ENCODE measurements at places on chromosomes 2 and 18.

GRCh38 chr2:52904355-52904891, 863.2 kb upstream of the CHAC2 start:
- peak; percentile 6 for DNase-seq

- DNase-seq, result no peak
Measured at GRCh38 chr2:98029718-98030222, 34.0 kb upstream of the TMEM131 start.

DNA sequence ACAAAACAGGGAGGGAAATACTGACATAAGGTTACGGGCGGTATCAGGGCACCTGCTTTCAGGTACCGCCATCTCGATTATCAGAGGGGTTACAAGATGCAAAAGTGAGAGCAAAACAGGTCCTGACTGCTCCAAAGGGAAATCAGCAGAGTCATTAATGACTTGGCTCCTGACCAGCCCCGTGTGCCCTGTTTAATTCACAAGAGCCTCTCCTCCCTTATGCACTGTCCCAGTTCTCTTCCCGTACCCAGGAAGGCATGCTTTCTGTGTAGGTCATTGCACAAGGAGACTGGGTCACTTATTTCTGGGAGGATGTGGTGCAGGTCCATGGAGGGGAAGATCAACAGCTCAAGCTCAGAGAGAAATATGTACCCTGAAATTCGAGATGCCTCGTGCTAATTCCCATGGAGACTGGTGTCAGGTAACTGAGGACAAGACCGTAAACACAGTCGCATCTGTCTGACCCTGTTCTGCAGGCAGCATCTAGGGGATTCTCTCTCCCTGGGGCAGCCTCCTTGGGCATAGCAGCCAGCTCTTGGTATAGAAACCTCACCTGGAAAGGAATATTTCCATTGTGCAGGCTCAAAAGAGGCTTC, 79.9 kb downstream of the HNRNPLL start:
- no peak for DNase-seq

- no peak for DNase-seq
Measured at GRCh38 chr2:110853948-110854347, 121.6 kb downstream of the ACOXL start.

- DNase-seq, result no peak
Measured at GRCh38 chr2:109527846-109528705, 85.7 kb downstream of the SEPTIN10 start.

DNA sequence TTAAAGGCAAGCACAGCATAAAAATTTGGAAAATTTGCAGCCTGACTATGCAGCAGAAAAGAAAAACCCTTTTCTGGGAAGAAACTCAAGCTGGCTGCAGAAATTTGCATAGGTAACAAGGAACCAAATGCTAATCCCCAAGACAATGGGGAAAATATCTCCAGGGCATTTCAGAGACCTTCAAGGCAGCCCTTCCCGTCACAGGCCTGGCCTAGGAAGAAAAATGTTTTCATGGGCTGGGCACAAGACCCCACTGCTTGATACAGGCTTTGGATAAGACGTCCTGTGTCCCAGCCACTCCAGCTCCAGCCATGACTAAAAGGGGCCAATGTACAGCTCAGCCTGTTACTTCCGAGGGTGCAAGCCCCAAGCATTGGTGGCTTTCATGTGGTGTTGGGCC, 717.6 kb downstream of the TDRD15 start:
- no peak for DNase-seq

DNA sequence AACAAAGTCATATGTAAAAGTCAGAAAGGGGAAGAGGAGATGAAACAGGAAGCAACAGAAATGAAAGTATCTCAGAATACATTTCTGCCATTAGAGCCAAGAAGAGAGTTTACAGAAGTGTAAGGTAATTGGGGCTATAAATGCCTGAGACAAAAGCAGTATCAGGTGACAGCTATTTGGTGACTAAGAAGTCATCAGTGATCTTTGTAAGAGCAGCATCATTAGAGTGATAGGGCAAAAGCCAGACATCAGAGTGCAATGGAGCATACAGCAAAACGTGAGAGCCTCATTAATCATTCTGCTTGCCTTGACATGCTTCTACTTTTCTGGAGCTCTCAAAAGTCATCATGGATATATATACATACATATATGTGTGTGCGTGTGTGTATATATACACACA, 804.7 kb upstream of the PIK3C3 start:
- DNase-seq, result no peak

DNA sequence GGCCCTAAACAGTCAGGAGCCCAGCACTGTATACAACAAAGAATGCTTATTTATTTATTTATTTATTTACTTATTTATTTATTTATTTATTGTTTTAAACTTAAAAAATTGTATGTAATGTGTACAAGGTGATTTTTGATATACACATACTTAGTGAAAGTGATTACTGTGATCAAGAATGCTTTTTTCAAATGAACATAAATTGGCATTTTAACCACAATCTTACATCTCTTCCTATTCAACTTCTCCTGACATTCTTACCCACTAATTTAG, 776.6 kb downstream of the TSN start:
- DNase-seq, result no peak

DNA sequence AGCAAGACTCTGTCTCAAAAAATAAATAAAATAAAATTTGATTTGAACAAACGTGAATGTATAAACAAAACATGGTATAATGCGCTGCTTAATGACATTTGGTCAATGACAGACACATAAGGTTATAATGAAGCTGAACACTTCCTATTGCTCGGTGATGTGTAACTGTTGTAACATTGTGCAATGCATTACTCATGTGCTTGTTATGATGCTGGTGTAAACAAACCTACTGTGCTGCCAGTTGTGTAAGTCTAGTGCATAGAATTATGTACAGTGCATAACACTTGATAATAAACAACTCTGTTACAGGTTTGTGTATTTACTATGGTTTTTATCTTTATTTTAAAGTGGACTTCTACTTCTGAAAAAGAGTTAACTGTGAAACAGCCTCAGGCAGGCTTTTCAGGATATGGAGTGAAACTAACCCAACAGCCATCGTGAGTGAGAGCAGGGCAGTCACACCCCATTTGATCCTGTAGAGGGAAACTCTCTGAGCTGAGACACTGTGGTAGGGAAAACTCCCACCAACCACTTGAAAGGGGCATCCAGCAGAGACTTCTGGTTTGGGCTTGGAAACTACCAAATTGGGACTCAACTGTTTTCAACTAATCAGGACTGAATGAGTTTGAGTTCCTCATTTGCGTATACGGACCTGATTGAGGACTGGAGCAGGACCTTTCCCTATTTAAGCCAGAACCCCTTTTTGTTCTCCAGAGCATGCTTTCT, 8.7 kb upstream of the RPRD1A start:
- peak; percentile 59 for DNase-seq

GRCh38 chr2:84855731-84856130, 25.2 kb downstream of the TRABD2A start:
- DNase-seq, result no peak

DNA sequence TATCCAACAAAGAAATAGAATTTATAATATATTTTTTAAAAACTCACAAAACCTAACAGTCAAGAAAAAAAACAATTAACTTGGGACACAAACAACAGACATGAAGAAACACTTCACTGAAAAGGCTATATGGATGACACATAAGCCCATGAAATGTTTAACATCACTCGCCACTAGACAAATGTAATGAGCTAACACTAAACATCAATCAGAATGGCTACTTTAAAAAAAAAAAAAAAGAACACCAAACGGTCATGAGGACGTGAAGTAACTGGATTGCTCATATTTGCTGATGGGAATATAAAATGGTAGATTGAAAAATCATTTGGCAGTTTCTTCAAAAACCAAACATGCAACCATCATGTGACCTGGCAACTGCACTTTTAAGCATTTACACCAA, 97.3 kb upstream of the RGPD4 start:
- no peak for DNase-seq

DNA sequence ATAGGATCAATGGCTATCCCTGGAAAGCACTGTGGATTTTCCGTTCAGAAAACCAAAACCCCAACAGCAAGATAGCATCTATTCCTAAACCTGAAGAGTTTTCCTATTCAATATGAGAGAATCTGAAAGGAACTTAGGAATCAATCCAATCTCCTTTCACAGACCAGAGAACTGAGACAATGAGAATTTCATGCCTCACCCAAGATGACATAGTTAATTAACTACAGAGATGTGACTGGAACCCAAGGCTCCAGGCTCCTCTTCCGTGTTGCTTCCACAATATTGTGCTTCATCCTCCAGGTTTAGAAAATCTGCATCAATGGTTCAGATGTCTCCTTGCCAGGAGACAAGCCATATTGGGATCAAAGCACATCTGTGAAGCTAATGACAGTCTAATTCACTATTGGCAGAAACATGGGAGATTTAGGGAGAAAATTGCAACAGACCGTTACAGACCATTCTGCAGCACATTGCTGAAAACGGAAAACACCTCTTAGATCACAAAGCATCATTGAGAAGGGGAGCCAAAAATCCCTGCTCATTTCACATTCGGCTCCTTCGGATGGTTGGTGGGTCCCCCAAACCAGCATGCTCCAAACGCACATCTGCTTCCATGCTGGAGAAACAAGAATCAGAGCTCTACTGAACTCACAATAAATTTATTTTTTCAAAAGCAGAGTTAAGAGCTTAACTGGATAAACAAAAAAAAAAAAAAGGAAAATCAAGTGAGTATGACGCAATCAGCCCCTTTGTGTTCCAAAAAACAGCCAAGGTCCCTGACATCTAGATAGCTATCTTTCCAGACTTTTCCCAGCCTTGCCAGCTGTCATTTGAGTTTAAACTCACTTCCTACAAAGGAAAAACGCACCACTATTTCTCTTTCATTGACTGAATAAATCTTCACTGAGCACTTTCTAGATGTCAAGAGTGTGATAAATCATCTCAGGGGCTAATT, 290.3 kb downstream of the C1D start:
- DNase-seq, result no peak

DNA sequence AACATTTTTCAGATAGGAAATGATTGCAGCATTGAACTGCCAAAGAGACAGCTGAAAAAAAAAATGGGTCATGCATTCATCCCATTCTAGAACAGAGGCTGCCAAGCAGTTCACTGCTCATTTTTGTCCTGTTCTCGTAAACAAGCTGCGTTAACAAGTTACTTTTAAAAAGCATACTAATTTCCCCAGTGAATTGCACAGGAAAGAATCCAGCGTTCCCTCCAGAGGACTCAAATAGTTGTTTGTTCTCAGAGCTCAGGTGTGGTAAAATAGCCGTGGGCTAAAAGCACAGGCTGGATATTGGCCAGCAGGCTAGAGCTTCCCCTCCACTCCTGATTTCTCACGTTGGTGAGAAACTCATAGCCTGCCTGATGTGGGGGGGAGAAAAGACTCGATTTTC, 76.1 kb upstream of the AQP4 start:
- no peak for DNase-seq

GRCh38 chr2:231612109-231612455, 19.4 kb downstream of the TEX44 start:
- DNase-seq, result no peak

- DNase-seq, result no peak
Measured at GRCh38 chr2:158618891-158619490, 162.2 kb downstream of the PKP4 start.

DNA sequence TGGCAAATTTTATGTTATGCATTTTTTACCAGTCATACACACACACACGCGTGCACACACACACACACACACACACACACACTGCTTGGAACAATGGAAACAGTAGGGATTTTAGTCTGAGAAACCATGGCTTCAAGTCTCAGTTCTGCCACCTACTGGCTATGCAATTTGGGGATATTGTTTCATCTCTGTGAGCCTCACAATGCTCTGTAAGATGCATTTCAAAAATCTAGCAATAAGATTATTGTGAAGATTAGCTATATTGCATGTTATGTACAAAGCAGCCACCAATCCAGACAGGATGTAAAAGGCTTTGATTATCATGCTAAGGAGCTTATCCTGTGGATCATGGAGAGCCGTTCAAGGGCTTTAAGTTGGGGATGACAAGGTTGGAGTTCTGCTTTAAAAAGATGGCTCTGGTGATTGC, 401.4 kb downstream of the NBAS start:
- DNase-seq, result peak; percentile 23

- DNase-seq, result no peak
Measured at GRCh38 chr2:56369316-56369715, 185.5 kb downstream of the CCDC85A start.

- no peak for DNase-seq
Measured at GRCh38 chr2:20585710-20586594, 64.9 kb downstream of the HS1BP3 start.

GRCh38 chr2:140348826-140349225, 1568.6 kb upstream of the NXPH2 start:
- DNase-seq, result no peak

GRCh38 chr2:226050822-226051221, 651.3 kb downstream of the NYAP2 start:
- DNase-seq, result no peak

DNA sequence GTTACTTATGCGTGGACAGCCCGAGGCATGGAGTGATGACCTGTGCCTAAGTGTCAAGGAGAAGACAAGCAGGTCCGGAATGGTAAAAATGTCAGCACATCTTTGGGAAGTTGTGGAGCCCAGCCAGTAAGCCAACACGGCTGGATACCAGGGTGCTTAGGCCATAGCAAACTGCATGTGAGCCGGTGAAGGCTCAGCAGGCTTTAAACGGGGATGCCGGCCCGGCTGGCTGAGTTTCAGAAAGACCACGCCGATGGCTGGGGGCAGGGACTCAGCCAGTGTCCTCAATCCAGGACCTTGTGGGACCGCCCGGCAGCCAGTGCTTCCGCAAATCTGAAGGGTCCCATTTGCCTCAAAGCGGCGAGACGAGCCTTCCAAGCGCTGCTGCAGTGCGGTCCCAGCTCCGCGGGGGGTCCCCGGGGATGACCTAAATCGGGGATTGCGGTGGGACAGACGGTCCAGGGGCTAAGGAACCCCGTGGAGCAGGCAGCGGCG, 946 bp upstream of the AGAP1 start:
- DNase-seq, result no peak

DNA sequence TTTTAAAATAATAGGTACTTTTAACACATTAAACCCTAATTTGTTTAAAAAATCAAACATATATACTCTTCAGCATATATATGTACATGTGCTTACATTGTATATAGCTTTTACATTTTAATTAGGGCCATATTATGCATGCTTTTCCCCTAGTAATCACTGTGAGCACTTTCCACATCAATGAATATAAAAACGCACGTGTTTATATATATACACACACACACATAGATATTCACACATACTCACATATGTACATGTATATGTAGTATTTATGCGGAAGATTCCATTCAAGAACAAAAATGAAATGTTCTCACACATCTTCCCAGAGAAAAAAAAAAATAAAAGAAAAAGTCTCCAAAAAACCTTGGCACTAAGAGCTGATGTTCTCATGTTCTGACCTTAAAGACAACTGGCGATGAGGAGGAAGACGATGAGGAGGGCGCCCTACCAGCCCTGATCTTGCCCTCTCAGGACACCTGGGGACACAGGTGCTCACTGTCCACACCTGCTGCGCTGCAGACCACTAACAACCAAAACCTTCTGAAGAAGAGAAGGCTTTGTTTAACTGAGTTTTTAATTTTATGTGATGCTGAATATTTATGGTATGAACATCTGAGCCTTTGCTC, 184.7 kb downstream of the HDAC4 start:
- no peak for DNase-seq

GRCh38 chr18:60838677-60839076, 466.1 kb upstream of the MC4R start:
- DNase-seq, result no peak
